ENCODE measurements at places on chromosomes 6 and 20.

- DNase-seq, result no peak
Measured at GRCh38 chr6:116073765-116074440, 13.2 kb upstream of the FRK start.

- no peak for DNase-seq
Measured at GRCh38 chr6:72819609-72820008, 197.7 kb downstream of the KCNQ5 start.

GRCh38 chr20:62248890-62249560, 10.7 kb downstream of the OSBPL2 start:
- no peak for DNase-seq

- no peak for DNase-seq
Measured at GRCh38 chr6:38192487-38192886, 373.0 kb downstream of the ZFAND3 start.

- no peak for DNase-seq
Measured at GRCh38 chr6:33990061-33990541, 155.8 kb downstream of the GRM4 start.

GRCh38 chr6:38215651-38216311, 396.3 kb downstream of the ZFAND3 start:
- no peak for DNase-seq

GRCh38 chr6:82589509-82590206, 226.0 kb downstream of the TPBG start:
- no peak for DNase-seq

DNA sequence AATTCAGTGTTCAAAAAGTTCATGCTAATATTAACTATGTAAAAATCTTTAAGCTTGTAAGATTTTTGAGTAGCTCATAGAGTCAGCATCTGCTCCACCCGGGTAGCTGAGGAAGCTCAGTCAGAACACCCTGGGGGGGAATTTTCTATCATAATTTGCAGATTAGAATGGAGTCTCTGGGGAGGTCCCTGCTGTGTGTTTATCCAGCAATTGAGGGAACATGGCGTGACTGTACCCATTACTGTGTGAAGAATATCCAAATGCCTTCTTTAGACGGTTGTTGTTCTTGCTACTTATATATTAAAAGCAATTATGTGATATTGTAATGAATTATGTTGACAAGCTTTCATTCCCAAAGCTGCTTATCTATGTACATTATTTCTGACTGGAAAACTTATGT, 64.8 kb downstream of the AIG1 start:
- no peak for DNase-seq

GRCh38 chr6:97805596-97805995, 522.6 kb upstream of the MMS22L start:
- no peak for DNase-seq

DNA sequence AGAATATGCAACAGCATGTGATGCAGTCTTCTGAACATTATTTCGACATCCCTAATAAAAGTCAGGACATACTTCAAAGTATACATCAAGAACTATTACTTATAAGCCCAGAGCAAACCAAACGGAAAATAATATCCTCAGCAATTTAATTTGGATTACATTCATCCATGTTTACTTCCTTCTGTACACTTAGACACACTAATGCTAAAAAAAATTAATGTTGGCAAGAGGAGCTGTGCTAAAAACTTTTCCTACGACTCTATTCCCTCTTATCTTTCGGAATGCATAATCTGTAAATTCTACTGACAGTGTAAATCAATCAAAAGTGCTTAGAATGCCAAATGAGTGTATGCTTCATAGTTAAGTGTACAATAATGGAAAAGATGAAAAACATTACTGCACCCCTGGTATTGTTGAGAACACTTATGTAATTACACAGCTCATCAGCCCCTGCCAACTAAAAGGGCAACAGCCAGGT, 301.2 kb upstream of the HSF2 start:
- DNase-seq, result no peak

- DNase-seq, result no peak
Measured at GRCh38 chr6:97304701-97305100, 21.7 kb upstream of the MMS22L start.

DNA sequence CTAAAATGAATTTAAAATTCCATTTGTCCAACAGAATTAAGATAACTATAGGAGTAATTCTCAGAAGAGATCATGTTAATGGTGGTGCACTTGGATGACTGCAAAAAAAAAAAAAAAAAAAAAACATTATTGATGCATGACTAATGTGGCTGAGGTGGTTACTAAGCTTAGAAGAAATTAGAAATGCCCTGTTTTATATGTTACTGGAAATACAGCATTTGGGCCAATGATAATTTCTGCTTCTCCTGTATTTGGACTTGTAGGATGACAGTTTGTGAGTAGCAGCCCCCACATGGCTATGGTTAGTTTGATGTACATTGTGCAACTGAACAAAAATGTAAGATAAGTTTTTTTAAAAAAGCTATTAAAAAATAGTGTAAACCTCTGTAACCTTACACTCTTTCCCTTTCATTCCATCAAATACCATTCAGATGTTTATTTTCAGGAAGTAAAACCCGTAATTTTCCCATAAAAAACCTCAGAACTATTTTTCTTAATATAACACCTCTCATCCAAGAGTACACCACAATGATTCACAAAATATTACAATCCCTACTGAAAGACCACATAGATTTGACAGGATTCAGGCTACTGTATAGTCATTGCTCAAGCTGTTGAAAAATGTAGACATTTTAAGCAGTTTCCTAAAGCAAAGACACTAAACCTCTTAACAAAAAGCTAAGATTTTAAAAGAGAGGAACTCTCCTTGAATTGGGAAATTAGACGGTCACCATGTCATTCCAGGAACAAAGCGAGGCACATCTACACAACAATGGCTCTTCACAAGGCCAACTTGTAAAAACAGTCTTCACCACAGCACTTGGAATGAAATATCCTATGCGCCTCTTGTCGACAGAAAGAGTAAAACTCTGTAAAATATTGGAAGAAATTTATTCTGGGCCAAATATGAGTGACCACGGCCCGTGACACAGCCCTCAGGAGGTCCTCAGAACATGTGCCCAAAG, 83.0 kb downstream of the WDR27 start:
- no peak for DNase-seq

GRCh38 chr6:129448965-129449364, 261.0 kb downstream of the ARHGAP18 start:
- DNase-seq, result no peak

DNA sequence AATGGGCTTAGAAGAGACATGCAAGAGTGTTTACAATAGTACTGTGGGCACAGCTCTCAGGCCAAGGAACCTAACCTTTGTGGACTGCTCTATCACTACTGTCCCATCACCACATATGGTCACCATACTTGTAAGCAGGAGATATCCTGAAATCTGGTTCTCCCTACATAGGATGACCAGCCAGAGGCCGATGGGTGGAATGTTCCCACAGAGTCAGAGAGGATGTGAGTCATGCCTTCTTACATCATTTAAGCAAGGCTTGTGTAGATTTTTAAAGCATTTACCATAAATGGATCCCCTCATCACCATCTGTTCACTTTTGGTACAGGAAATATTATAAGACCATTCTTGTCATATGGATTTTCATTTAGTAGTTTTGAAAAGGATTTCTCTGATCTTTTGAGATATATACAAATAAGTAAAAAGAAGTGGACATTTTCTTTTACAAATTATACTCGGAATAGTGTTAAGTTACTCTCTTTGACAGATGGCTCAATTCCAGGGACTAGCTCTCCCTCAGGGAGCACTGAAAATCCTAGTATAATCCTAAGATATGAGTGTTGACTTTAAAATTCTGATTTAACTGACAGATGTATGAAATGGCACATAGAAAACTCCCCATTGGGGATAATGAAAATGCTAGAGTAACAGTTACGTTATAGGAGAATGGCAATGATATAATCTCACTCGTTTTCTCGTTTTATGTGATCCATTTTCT, 6.6 kb downstream of the HTR1B start:
- DNase-seq, result no peak

DNA sequence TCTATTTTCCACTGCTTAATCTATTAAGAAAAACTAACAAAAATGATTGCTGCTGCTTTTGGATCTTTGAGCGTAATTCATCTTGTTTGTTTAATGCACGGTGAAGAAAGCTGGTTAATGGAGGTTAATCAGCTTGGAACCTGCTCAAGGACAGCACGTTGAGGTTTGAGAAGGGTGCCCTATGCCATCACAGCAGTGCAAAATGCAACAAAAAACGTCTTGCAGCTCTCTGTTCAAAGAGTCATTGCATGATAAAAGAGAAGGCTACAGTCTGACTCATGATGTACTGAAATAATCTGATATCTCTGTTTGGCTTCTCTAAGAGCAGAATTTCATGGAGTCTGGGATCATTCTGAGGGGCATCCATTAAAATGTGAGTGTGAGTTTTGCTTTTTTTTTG, 80.6 kb upstream of the PREP start:
- no peak for DNase-seq

DNA sequence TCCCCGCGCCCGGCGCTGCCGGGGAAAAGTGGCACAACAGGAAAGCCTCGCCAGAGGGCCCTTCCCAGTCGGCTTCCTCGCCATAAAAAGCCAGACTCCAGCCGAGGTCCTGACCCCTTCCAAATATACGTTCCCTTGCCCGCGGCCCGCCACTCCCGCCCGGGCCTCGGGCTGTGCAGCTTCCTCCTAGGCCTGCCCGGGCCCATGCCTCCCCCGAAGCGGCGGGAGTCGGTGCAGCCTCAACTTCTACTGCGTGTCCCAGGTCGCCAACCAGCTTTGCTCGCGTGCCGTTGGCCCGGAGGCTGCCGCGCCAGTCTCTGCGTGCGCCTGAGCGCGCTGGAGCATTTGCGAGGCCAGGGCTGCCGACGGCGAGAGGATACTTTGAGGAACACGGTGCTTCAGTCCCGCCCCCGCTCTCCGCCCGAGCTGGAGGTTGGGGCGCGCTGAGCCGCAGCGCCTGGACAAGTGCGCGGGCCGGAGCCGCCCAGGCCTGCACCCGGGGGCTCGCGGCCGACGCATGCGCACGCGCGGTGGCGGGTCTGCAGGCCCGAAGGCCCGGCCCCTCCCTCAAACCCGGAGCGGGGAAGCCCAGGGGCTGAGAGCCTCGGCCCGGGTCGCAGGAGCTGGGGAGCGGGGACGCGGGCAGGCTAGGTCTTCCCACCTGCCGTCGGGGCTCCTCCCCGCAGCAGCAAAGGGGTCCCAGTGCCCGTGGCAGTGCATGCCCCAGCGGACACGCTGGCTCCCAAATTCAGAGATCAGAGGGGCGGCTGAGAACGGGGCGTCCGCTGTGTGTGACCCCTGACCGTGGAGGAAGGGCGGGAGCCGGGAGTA, 10.2 kb downstream of the FOXC1 start:
- DNase-seq, result no peak

- DNase-seq, result no peak
Measured at GRCh38 chr6:52042141-52042885, 45.1 kb downstream of the PKHD1 start.

GRCh38 chr6:152585236-152585635, 51.9 kb downstream of the SYNE1 start:
- no peak for DNase-seq

- DNase-seq, result no peak
Measured at GRCh38 chr6:21100991-21101390, 492.6 kb upstream of the SOX4 start.

- DNase-seq, result no peak
Measured at GRCh38 chr20:53411129-53411528, 182.5 kb downstream of the ZNF217 start.

DNA sequence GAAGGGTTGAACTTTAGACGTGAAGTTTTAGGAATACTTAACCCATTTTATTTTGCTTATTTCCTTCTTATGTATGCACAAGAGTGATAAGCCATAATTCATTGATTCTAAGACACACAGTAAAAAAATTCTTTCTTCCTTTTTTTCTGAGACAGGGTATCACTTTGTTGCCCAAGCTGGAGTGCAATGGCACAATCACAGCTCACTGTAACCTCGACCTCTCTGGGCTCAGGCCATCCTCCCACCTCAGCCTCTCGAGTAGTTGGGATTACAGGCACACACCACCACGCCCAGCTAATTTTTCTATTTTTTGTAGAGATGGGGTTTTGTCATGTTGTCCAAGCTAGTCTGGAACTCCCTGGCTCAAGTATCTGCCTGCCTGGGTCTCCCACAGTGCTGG, 116.6 kb upstream of the RNF24 start:
- DNase-seq, result no peak
